GM12864 (cell line): ENCODE measurements at places on chromosomes 4 and X.

- no peak for DNase-seq
Observed at GRCh38 chrX:48579259-48579658, 5.0 kb downstream of the RBM3 start.

- no peak for DNase-seq
Observed at GRCh38 chrX:143298663-143299241, 218.5 kb downstream of the SPANXN3 start.

- no peak for DNase-seq
Observed at GRCh38 chr4:8818063-8818881, 53.4 kb downstream of the HMX1 start.

- no peak for DNase-seq
Observed at GRCh38 chr4:83626245-83626836, 90.4 kb downstream of the GPAT3 start.

- DNase-seq = no peak
Observed at GRCh38 chrX:39427492-39427891, 626.2 kb downstream of the MID1IP1 start.

DNA sequence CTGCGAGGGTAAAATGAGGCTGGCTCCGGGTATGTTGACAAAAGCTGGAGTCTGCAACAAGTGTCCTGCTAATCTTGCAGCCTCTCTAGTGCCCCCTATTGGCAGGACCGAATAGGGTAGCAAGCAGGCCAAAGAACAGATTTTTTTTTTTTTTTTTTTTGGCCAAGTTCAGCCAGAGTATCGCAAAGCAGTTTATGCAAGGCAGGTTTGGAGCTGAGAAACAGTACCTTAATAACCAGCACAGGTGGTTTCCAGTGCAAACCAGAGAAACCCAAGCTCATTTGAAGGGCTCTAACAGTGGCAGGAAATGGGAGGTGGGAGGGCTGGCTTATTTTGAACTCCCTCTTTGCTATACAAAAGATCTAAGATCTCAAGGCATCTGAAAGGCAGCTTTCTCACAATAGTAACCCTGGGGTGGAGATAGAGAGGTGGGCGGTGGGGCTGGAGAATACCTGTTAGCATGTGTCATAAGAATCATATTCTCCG is 38.2 kb upstream of the OCIAD2 start:
- peak; percentile 10 for DNase-seq

GRCh38 chr4:24334906-24335305 is 249.4 kb downstream of the DHX15 start:
- DNase-seq = no peak

DNA sequence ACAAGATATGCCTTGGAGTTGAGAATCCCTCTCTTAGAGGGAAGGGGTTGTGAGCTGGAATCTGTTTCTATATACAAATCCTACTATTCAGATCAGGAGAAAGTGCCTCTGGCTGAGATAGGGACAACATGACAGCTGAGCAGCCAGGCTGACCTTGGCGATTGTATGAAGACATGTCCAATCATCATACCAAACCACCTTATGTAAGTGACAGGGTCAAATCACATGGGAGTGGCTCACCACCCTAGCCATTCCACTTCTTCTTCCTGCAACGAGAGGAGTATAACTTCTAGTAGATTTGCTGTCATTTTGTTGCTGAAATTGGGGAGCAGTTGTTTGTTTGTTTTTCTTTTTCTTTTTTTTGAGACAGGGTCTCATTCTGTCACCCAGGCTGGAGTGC is 48.3 kb upstream of the TMEM150C start:
- no peak for DNase-seq

DNA sequence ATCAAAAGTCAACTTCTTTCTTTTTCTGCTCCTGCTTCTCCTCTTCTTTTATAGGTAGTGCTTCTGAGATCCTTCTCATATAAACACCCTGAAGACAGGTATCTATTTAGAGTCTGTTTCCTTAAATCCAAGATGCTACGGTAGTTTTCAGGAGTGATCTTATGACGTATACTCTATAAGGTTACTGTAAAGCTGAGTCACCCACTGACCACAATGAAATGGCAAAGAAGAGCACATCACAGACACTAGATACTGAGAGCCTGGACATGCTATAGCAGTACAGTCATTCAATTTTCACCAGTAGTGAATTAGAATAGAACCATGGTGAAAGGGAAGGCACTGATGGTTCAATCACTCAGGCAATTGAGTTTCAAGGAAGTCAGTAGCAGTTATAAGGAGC is 412.5 kb downstream of the ADAM29 start:
- no peak for DNase-seq

- no peak for DNase-seq
Observed at GRCh38 chr4:56618734-56619133, 62.4 kb downstream of the HOPX start.

DNA sequence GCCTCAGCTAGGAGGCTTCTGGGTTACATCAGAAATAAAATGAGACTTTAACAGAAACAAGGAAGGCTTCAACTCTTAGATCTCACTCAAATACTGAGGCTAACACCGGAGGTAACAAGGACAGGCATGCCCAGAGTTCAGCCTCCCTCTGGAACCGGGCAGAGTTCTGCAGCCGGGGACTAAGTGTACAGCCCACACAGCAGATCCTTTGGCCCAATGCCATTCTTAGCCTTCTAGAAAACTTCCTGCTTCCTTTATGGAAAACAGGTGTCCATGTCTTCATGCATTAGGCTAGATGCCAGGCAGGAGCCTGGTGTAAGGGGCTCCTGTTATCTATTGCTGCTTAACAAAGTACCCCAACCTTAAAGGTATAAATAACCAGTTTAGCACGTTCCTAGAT is 369.7 kb downstream of the BCOR start:
- DNase-seq = no peak

DNA sequence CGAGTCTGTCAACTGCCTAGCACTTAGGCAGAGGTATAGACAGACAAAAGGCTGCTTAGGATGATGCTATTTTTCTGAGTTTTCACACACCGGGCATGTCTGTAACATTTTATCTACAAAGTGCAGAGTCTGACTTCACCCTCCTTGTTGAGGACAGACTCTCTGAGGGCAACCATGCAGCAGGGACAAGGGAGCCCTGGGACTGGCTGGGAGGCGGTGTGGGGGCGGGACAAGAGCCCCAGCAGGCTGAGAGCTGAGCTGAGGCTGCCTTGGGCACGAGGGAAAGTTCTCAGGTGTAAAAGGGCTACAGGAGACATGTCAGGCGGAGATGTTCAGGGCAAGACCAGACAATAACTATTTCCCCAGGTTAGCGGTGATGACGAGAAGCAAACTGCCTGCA is 81.6 kb downstream of the GATB start:
- no peak for DNase-seq

DNA sequence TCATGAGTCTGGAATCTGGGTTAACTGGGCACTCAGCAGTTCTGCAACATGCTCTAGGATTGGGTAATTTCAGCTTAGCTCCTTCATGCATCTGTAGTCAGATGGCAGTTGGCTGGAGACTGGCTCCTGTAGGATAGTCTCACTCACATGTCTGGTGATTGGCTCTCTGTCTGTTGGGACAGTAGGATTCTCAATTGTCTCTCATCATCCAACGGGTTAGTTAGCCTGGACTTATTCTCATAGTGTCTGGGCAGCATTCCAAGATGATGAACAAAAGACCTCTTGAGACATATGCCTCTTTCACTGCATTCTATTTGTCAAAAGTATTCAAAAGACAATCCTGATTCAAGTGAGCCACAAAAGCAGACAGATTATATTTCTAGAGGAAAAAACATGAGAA is 795.6 kb upstream of the GALNTL6 start:
- DNase-seq = no peak

GRCh38 chr4:139401368-139401767 is 52.6 kb upstream of the RAB33B start:
- DNase-seq = no peak

- no peak for DNase-seq
Observed at GRCh38 chr4:110501826-110502225, 25.9 kb downstream of the ENPEP start.

GRCh38 chrX:25043192-25043591 is 27.4 kb upstream of the ARX start:
- DNase-seq = no peak

GRCh38 chrX:72365126-72365525 is 59.4 kb upstream of the CITED1 start:
- no peak for DNase-seq

- no peak for DNase-seq
Observed at GRCh38 chr4:149158817-149159216, 656.8 kb downstream of the IQCM start.

DNA sequence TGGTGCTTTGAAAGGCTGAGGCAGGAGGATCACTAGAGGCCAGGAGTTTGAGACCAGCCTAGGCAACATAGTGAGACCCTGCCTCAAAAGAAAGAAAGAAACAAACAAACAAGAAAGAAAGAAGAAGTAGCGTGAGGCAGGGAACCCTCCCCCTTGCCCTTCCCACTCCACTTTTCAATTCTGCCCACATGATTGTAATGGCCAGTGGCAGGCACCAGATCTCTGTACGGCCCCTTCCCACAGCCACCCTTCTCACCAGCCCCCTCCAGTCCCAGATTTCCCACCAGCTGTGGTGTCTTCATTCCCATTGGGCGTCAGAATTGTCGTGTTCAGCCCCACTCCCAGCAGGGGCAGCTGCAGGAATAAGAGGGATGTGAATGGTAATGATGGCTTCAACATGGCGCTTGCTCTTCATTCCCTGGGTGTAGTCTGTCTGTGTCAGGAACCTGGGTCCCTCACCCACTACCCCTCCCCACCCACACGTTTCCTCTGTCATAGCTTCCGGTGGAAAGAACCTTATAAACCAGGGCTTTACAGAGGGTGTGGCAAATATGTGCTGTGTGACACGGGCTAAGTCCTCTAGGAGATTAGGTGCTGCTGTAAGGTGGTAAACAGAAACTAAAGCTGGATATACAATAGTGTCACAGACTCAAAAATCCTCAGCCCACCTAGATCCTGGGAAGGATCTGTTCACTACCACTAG is at the start of gene IL2RG:
TSS of gene IL2RG (minus strand) at position 437 of the 703 bp plus-strand sequence. CDS start at position 399, 38 bp downstream.
- peak; percentile 77 for DNase-seq

- DNase-seq = peak; percentile 33
Observed at GRCh38 chr4:90127223-90127705, at the start of gene CCSER1. TSS of gene CCSER1 (plus strand) at chr4:90127394.

GRCh38 chr4:119540249-119540648 is 88.4 kb downstream of the PDE5A start:
- DNase-seq = no peak

GRCh38 chrX:43505769-43506168 is 150.3 kb upstream of the MAOA start:
- DNase-seq = no peak

GRCh38 chr4:1187182-1187581 is 14.8 kb upstream of the SPON2 start:
- no peak for DNase-seq

- no peak for DNase-seq
Observed at GRCh38 chr4:129682586-129682985, 586.6 kb downstream of the C4orf33 start.

DNA sequence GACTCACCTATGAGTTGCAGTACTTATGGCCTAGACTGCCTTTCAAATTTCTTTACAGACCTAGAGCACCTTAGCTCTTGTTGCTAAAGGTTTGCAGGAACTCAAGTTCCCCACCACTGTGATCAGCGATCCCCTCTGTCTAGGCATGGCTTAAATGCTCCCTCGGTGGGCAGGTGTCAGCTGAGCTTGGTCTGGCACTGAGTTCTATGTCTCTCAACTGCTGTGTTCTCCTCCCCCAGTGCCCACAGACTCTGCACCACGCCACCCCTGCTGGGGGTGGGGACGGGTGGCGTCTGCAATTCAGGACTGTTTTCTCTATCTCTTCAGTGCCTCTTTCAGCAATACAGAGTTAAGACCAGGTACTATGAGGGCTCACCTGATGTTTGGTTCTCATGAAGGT is 30.5 kb downstream of the TMEM271 start:
- no peak for DNase-seq

GRCh38 chrX:47358387-47359065 is 11.9 kb upstream of the ZNF157 start:
- DNase-seq = no peak

- no peak for DNase-seq
Observed at GRCh38 chr4:153619811-153620210, 64.3 kb upstream of the TLR2 start.

GRCh38 chr4:148077581-148077980 is 345.7 kb downstream of the ARHGAP10 start:
- no peak for DNase-seq

DNA sequence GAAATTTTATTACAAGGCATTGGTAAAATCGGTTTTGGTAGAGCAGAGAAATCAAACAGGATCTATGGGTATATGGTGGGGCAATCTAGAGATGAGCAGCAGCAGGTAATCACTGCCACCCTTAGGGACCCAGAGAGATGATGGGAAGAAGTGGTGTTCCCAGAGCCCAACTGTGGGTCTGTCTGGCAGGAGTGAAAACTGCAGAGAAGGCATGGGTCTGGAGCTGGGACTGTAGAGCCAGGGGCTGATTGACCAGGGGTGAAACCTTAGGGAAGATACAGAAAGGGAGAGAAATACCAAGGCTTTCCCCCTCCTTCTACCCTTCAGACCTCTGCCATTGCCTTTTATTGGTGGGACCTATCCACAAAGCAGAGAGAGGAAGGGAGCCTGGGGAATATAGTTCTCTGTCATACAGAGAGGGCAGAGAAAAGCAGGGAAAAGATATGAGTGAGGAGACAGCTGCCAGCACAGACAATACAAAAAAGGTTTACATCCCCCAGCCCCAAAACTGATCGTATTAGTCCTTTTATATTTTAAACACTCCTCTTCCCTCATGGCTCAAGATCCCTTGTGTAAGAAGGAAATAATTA is 28.7 kb downstream of the PDLIM5 start:
- DNase-seq = no peak

DNA sequence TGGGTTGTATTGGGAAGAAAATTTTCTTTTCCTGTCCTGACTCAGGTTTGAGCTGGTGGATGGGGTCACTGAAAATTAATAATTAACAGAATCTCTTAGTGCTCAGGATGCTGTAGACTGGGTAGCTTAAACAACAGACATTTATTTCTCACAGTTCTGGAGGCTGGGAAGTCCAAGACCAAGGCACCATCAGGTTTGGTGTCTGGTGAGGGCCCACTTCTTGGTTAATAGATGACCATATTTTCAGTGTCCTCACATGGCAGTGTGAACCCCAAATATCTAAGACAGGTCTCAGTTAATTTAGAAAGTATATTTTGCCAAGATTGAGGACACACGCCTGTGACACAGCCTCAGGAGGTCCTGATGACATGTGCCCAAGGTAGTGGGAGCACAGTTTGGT is 31.1 kb downstream of the HERC6 start:
- DNase-seq = no peak
